DMS79 treated with DMSO at 0.1 percent for 48 hours (cell line): ENCODE measurements at places on chromosomes 11 and 22.

DNA sequence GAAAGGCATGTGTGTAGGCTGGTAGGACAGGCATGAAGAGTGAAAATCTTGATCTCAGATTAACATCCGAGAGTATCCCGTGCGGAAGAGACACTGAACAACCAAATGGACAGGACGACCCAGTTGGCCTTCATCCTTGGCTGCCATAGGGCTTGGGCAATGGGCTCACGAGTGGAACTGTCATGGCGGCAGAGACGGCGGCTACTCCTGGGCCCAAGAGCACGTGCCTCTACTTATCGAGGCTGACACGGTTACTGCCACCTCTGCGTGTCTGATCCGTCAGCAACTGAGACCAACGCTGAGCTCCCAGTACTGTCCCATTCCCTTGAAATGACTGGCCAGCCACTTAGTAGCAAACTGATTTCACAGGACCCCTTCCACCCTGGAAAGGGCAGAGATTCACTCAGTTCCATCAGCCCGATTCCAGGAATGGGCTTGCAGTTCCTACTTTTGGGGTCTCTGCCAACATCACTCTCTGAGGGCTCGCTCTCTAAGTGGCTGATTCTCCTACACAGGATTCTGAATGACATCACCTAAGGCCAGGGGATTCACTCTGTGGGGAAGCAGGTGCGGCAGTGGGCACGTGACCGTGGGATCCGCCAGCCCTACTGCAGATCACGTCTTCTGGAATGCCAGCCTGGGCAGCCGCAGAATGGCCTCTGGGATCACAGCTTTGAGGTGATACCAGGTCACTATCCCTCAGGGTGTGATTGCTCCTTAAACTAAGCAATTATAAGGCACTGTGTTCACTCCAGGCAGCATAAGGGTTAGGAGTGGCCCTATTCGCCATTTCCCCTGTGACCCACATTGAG, 97.8 kb downstream of the RPS6KA4 start:
- DNase-seq, result no peak

GRCh38 chr11:132540581-132540980, 991.7 kb downstream of the OPCML start:
- DNase-seq, result no peak

GRCh38 chr11:127567237-127567932, 566.8 kb upstream of the KIRREL3 start:
- DNase-seq, result no peak

GRCh38 chr11:94504689-94505293, 7.5 kb upstream of the C11orf97 start:
- peak; percentile 62 for DNase-seq

GRCh38 chr11:90329043-90329442, 106.2 kb upstream of the CHORDC1 start:
- no peak for DNase-seq

DNA sequence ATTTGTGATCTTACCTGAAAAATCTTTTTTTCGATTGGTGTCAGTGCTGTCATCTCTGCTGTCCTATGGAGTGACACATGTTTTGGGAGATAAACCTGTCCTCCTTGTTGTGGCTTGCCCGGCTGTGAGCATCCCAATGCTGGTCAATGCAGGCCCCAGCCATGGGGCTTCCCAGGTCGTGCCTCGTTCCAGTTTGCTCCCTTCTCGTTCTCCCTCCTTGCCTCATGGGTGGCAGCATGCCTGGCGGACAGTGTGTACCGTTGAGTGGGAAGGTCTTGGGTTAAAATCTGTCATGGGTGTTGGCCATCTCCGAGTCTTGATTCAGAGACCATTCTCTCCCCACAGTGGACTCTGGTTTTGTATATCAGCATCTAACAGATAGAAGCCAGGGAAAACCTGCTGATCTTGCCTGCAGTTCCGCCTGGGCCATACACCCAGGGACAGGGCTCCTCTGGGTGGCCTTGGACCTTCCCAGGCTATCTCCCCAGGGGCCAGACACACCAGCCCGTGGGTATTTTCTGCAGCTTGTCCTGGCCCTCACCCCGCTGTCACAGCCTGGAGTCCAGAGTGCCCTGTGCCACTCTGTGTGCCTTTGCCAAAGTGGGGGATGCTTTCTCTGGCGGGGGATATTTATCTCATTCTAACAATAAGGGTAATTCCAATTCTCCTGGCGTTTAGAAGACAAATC, 208.1 kb downstream of the TBC1D22A start:
- no peak for DNase-seq

DNA sequence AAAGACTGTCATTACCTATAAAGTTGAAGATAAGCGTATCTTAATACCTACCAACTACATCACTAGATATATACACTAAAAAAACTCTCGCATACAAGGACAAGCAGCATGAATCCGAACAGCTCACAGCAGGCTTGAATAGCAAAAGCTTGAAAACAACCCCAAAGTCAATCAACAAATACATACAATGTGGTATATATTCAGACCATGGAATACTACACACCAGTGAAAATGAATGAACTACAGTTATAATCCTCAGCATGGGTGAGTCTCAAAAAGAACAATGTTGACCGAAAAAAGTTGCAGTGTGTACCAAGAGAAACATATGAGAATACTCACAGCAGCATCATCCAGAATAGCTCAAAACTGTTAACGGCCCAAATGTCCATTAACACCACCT, 25.2 kb downstream of the USP28 start:
- DNase-seq, result no peak

GRCh38 chr11:9565822-9566560, 7.5 kb upstream of the WEE1 start:
- no peak for DNase-seq

DNA sequence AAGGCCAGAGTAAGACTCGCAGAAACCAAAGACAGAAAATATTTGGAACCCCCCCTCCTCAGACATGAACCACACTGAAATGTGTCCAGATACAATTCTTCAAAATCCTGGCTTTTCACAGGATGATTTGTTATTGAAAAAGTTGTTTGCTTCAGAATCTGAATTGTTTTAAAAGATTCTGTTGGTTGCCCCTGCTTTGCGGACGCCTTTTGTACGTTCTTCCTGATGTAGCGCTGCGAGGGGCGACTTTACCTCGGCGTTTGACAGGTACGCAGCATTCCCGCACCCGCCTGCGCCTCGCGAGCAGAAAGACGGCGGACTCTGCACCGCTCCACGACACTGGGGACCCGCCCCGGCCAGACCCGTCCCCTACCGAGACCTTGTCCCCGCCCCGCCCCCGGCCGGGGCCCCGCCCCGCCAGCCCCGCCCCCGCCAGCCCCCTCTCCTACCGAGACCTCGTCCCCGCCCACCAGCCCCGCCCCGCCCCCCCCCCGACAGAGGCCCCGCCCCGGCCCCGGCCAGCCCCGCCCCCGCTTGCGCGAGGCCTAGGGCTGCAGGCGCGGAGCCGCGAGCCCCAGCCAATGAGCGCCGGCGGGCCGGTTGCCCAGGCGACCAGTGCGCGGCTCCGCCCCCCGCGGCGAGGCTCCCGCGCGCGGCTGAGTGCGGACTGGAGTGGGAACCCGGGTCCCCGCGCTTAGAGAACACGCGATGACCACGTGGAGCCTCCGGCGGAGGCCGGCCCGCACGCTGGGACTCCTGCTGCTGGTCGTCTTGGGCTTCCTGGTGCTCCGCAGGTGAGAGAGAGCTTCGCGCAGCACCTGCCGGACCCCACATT, at the start of gene GLB1L2:
Gene GLB1L2, plus strand, starts transcription at position 635 of the 835 bp plus-strand sequence. Its CDS starts 74 bp downstream, at position 709.
- peak; percentile 63 for DNase-seq

DNA sequence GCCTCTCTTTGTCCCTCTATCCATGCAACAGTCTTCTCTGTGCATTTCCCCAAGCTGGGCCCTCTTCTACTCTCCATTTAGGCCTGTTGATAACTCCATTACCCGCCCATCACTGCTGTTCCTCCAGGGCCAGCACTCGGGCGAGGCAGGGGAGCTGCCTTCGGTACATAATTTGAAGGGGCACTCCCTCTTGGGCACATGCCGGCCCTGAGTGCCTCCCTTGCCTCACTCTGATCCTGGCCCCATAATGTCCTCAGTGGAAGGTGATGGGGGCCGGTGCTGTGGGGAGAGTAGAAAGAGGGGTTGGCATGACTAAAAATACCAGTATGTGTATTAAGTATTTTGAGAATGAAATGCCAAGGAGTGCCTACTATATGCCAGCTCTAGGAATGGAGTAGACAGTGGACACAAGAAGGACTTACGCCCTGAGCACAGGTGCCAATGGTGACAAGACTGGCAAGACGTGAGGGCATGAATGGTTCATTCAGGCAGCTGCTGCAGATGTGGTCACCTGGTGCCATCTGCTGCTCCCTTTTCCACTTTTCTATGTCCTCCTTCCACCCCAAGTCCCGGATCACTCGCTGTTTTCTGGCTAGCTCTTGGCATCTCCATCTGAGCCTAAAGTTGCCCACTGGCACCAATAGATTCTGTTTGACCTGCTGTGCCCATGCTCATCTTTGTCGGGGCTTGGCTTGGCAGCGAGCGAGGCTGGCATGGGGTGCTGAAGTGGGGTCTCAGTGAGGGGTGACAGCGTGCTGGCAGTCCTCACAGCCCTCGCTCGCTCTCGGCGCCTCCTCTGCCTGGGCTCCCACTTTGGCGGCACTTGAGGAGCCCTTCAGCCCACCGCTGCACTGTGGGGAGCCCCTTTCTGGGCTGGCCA, 22.6 kb downstream of the TMEM218 start:
- DNase-seq, result peak; percentile 43

GRCh38 chr11:86219311-86220193, 25.0 kb upstream of the EED start:
- DNase-seq, result no peak

DNA sequence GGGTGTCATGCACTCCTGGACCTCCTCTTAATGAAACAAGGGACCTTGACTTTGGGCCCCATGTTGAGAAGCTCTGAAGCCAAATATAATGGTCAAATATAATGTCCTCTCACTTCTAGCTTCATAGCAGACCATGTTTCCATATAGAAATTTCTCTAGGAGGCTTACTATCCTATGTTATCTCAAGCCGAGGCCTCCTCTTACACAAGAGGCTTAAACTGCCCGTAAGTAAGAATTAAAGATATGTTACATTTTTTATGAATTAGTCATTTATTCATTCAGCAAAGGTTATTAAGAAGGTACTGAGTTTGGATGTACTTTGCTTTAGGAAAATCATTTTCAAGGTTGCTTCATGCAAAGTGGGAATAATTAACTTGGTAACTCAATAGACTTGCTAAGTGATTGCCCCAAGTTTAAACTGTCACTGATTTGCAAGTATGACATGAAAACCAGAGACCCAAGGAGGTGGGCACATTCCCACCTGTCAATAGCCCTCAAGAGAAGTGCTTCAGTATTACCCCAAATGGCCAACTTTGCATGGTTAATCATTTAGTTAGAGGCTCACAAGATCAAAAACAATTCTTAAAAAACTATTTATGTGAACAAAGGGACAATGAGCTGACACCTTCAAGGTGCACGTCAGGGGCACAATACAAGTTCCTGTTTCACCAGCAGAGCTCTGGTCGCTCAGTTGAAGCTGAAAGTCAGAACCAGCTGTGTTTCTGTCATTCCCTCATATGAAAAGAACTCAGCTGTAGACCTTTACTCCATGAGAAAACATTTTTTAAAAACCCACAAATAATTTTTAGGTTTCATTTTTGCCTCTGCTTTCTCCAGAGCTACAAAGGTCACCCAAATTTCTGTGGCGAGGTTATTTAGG, 20.9 kb downstream of the BDNF start:
- DNase-seq, result no peak

GRCh38 chr11:89182773-89183518, 5.3 kb downstream of the TYR start:
- no peak for DNase-seq

DNA sequence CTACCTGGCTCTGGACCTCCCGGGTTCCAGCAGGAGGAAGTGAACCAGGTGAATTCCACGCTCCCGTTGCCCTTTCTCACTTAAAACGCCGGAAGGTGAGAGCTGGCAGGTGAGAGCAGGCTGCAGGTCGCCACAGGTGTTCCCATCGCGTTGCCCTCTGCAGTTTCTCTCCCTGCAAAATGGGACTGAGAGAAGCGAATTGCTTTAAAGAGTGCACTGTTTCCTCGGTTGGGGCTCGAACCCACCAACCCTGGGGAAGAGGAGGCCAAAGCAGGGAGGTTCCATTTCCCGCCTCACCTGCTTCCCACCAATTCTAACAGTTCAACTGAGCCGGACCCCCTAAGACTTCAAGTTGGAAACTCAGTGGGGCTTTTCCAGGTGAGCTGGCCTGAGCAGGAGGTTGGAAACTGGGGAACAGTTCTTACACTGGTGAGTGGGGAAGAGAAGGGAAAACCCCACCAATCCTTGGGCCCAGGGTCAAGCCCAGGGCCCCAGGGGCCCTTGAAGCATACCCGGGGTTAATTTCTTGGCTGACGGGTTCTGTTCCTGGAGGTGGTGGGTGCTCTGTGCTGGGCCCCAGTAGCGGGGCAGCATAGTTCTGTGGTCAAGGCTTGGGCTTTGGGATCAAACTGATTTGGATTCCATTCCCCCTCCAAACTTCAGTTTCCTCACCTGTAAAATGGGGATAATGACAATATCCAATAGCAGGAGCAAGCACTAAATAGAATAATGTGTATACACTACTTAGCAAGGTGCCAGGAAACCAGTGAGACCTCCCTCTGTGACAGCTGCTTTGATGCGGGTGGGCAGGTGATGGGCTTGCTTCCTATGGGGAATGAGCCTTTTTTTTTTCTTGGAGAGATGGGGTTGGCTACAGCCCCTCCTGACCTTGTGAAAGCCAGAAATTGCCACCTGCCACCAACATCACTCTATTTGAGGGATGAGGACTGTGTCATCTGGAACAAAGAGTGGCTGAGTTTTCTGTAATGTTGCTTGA, 788 bp downstream of the CD82 start:
- DNase-seq, result peak; percentile 40

DNA sequence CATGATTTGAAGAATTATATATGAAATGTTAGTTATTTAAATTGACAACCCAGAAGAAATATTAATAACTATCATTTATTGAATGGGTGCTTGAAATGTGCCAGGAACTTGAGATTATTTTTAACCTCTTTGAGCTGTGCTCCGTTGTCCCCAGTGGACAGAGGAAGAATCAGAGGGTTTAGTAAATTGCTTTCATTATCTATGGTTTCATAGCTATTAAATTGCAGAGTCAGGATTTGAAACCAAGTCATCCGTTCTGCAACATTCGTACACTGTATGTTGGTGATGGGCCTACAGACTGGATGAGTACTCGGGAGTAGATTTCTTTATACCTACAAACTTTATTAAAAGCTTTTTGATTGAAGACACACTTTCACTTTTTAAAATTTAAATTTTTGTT, 4.9 kb downstream of the HSD17B12 start:
- no peak for DNase-seq

- no peak for DNase-seq
These were observed 10.2 kb downstream of the SCYL1 start for GRCh38 chr11:65535102-65535501.
